ENCODE measurements at places on chromosomes 4 and X. TPM values are rescaled to one million over a fixed set of nuclear protein-coding genes. Genes with fewer than 3 reads are reported as not detected.

PPID gene
- total RNA-seq = 70.8 TPM

GAGE2A gene
- total RNA-seq = not detected

LINC00632 gene
- total RNA-seq = not detected

CT55 gene
- total RNA-seq = not detected

APBB2 gene
- total RNA-seq = 3.1 TPM

MCF2 gene
- 0.23 TPM for total RNA-seq

GPM6B gene
- total RNA-seq = not detected

RBMXL3 gene
- total RNA-seq = not detected

SLC25A4 gene
- total RNA-seq = 7.6 TPM

POF1B gene
- not detected for total RNA-seq

TSPAN7 gene
- total RNA-seq = 0.37 TPM

GRPR gene
- not detected for total RNA-seq

C1QTNF7 gene
- not detected for total RNA-seq

DNA sequence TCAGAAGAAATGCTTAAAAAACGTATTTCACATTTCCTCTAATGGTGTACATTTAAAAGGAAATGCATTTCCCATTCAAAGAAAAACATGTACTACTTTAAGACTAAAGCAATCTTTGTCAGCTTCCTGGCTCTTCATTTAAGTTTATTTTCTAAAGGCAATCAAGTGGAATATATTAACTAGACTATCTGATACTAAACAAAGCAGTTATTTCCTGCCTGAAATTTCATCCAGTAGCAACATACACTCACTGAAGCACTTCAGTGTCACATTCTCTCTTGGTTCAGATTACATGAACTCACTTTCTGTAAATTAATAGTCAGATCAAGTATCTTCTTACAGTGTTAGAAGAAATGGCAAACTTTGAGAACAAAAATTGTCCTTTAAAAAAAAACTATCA is 42.5 kb downstream of the LRBA start:
- H3K36me3 ChIP-seq = peaks cover 16% of the 10 kb centered on the region
- no peak overlapping the region for H3K4me3 ChIP-seq

DNA sequence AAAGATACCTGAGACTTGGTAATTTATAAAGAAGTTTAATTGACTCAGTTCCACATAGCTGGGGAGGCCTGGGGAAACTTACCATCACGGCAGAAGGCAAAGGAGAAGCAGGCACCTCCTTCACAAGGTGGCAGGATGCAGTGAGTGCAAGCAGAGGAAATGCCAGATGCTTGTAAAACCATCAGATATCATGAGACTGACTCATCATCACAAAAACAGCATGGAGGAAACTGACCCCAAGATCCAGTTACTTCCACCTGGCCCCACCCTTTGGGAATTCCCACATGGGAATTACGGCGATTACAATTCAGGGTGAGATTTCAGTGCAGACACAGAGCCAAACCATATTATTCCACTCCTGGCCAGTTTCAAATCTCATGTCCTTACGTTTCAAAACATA is 514.7 kb upstream of the SPANXN1 start:
- no peak overlapping the region for H3K27ac ChIP-seq
- no peaks in the 10 kb centered on the region for H3K36me3 ChIP-seq
- no peaks in the 10 kb centered on the region for H3K4me1 ChIP-seq
- H3K4me3 ChIP-seq = no peak overlapping the region
- DNase-seq = no peak

GRCh38 chrX:119292445-119292844 is 56.4 kb downstream of the PGRMC1 start:
- H3K36me3 ChIP-seq = no peaks in the 10 kb centered on the region
- H3K4me3 ChIP-seq = no peak overlapping the region
- H3K27ac ChIP-seq = no peak overlapping the region
- no peaks in the 10 kb centered on the region for H3K27me3 ChIP-seq
- no peaks in the 10 kb centered on the region for H3K4me1 ChIP-seq

- H3K4me1 ChIP-seq = peaks cover 21% of the 10 kb centered on the region
- no peaks in the 10 kb centered on the region for H3K36me3 ChIP-seq
- DNase-seq = no peak
- H3K27me3 ChIP-seq = no peaks in the 10 kb centered on the region
Observed at GRCh38 chr4:11487868-11488544, 59.3 kb upstream of the HS3ST1 start.

DNA sequence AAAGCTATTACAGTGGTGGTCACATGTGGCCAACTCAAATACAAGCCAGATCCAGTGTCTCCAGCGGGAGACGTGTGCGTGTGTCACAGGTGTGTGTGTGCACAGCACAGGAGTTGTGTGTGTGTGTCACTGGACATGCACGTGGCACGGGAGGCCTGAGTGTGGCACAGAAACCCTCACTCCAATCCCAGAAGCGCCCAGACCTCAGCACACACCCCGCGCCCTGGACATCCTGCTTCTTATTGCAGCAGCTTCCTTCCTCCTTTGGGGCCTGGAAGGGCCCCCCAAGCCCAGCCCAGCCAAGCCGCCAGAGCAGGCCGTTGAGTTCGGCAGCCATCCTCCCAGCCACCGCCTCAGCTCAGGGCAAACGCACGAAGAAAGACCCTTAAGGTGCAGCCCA is 37.9 kb downstream of the ACOX3 start:
- DNase-seq = no peak
- H3K27ac ChIP-seq = no peak overlapping the region
- no peaks in the 10 kb centered on the region for H3K4me1 ChIP-seq
- no peaks in the 10 kb centered on the region for H3K36me3 ChIP-seq
- H3K27me3 ChIP-seq = no peaks in the 10 kb centered on the region

GRCh38 chrX:43949669-43950068 is 23.5 kb downstream of the NDP start:
- H3K4me3 ChIP-seq = peak overlapping the region; percentile 32
- DNase-seq = peak; percentile 11
- no peak overlapping the region for H3K27ac ChIP-seq
- H3K27me3 ChIP-seq = peaks cover 4% of the 10 kb centered on the region
- no peaks in the 10 kb centered on the region for H3K36me3 ChIP-seq

GRCh38 chr4:74223801-74224200 is 65.9 kb downstream of the MTHFD2L start:
- peaks cover 10% of the 10 kb centered on the region for H3K36me3 ChIP-seq
- no peak overlapping the region for H3K27ac ChIP-seq
- no peak for DNase-seq
- no peak overlapping the region for H3K4me3 ChIP-seq

GRCh38 chr4:37068580-37068979 is 176.0 kb upstream of the NWD2 start:
- DNase-seq = no peak
- H3K27me3 ChIP-seq = peaks cover 3% of the 10 kb centered on the region
- H3K36me3 ChIP-seq = no peaks in the 10 kb centered on the region
- no peak overlapping the region for H3K27ac ChIP-seq
- H3K4me3 ChIP-seq = no peak overlapping the region
- peaks cover 3% of the 10 kb centered on the region for H3K4me1 ChIP-seq

- peaks cover 4% of the 10 kb centered on the region for H3K36me3 ChIP-seq
- peaks cover 2% of the 10 kb centered on the region for H3K4me1 ChIP-seq
- DNase-seq = no peak
- H3K27ac ChIP-seq = no peak overlapping the region
- H3K27me3 ChIP-seq = no peaks in the 10 kb centered on the region
Observed at GRCh38 chrX:110022599-110023448, 19.9 kb downstream of the TMEM164 start.

- DNase-seq = no peak
- H3K36me3 ChIP-seq = no peaks in the 10 kb centered on the region
- H3K4me3 ChIP-seq = no peak overlapping the region
- H3K4me1 ChIP-seq = peaks cover 3% of the 10 kb centered on the region
- H3K27ac ChIP-seq = no peak overlapping the region
- H3K27me3 ChIP-seq = no peaks in the 10 kb centered on the region
Observed at GRCh38 chrX:135087867-135088266, 32.5 kb downstream of the ETDB start.

- H3K27ac ChIP-seq = no peak overlapping the region
- H3K27me3 ChIP-seq = peaks cover 3% of the 10 kb centered on the region
- H3K4me1 ChIP-seq = no peaks in the 10 kb centered on the region
- no peaks in the 10 kb centered on the region for H3K36me3 ChIP-seq
- no peak overlapping the region for H3K4me3 ChIP-seq
Observed at GRCh38 chr4:101818362-101818761, 27.8 kb downstream of the BANK1 start.

DNA sequence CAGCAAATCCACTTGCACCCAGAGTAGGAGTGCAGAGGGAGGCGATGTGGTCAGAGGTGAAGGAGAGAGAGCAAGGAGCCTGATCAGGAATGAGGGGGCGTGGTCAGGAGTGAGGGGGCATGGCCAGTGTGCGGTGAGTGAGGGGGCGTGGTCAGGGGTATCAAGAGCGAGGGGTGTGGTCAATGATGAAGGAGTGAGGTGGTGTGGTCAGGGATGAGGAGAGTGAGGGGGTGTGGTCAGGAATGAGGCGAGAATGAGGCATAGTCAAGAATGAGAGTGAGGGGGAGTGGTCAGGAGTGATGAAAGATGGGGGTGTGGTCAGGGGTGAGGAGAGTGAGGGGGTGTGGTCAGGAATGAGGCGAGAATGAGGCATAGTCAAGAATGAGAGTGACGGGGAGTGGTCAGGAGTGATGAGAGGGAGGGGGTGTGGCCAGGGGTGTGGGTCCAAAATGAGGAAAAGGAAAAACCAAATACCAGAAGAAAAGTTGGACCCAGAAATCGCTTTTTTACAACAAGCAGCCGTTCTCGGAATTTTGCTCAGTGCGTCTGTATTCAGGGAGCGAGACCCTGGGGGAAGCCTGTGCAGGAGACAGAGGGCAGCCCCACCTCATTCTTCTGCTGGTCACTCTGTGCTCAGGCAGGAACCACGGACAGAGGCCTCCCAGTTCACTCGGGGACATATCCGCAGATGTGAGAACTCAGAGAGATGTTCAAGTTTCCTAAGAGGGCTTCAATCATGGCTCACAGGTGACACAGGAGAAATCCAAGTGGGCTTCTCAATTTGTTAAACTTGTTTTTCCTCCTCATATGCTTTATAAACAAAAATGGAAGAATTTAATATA is 47.5 kb downstream of the MAGEA1 start:
- peaks cover 23% of the 10 kb centered on the region for H3K27me3 ChIP-seq
- peak; percentile 2 for DNase-seq
- H3K4me3 ChIP-seq = no peak overlapping the region

DNA sequence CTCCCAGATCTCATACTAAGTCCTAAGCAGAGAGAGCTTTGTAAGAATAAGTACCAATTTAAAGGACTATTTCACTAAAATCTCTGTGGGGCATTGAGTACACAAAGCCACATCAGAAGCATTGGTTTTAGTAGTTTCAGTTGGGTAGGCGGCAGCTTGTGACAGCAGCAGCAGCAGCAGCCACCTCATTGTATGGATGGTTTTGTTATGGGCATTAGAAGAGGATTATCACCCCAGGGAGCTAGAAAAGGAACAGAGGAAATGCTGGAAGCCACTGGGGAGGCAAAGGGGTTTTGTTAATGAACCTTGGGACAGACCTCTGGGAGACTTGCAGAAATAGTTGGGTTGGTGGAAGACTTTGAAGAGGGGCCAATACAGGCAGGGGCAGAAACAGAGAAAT is 93.9 kb upstream of the FRMPD3 start:
- H3K36me3 ChIP-seq = no peaks in the 10 kb centered on the region
- H3K4me1 ChIP-seq = no peaks in the 10 kb centered on the region
- H3K4me3 ChIP-seq = no peak overlapping the region
- H3K27me3 ChIP-seq = peaks cover 21% of the 10 kb centered on the region
- DNase-seq = no peak
- H3K27ac ChIP-seq = no peak overlapping the region

GRCh38 chr4:150251752-150252190 is 173.5 kb downstream of the DCLK2 start:
- H3K27ac ChIP-seq = no peak overlapping the region
- no peaks in the 10 kb centered on the region for H3K36me3 ChIP-seq

- H3K36me3 ChIP-seq = peaks cover 57% of the 10 kb centered on the region
- peak overlapping the region; percentile 41 for H3K27ac ChIP-seq
- H3K27me3 ChIP-seq = no peaks in the 10 kb centered on the region
- no peak overlapping the region for H3K4me3 ChIP-seq
- H3K4me1 ChIP-seq = peaks cover 47% of the 10 kb centered on the region
- no peak for DNase-seq
Observed at GRCh38 chr4:153618833-153619232, 65.2 kb upstream of the TLR2 start.

DNA sequence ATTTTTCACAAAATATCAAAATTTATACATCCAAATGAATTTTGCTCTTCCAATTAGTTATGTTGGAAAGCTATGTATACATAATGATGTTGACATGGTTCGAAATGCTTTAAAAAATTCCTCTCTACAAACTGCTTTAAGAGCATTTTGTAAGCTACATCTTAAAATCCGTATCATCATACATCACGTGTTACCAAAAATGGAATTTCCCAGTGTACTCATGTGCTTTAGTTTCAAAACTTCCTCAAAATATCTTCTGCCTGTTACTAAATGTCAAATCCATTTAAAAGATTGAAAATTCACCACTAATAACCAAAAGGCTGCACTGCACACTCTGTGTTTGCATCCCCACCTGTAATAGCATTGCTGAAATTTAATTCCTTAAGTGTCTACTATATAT is 87.9 kb downstream of the WDFY3 start:
- no peak for DNase-seq
- no peaks in the 10 kb centered on the region for H3K4me1 ChIP-seq
- no peaks in the 10 kb centered on the region for H3K27me3 ChIP-seq
- no peak overlapping the region for H3K27ac ChIP-seq

GRCh38 chrX:46366381-46367207 is 178.6 kb downstream of the ZNF674 start:
- no peak overlapping the region for H3K4me3 ChIP-seq
- no peaks in the 10 kb centered on the region for H3K27me3 ChIP-seq
- no peak for DNase-seq

DNA sequence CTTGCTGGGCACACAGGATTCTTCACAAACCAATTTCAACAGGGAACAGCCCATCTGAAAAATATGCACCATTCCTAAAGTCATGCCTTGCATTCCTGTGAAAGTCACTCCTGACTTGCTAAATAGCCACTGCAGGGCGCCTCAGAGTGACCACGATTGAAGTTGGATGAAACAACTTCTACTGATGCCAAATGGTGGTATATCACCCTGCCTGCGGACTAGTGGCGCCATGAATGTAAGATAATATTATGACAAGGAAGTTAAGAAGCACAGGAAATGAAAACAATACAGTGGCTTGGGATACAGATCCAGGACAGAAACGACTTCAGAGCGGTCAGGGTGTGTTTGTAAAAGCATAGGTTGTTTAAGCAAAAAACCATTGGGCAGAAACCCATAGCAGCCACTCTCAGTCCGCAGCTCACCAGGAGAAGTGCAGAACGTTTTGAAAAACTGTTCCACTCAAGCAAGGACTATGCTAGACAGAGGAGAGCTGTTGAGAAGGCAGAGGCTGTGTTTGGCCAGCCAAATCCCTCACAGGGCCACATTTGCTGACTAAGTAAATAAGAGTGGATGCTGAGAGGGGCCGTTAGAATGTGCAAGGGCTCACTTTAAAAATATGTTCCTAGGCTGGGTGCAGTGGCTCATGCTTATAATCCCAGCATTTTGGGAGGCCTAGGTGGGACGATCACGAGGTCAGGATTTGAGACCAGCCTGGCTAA is 250.4 kb downstream of the PTTG2 start:
- H3K4me3 ChIP-seq = no peak overlapping the region
- H3K36me3 ChIP-seq = peaks cover 2% of the 10 kb centered on the region
- DNase-seq = no peak
- no peaks in the 10 kb centered on the region for H3K27me3 ChIP-seq

Data from activated naive CD8-positive, alpha-beta T cell treated with anti-CD3 and anti-CD28 coated beads for 36 hours (primary cell).